ENCODE measurements at places on chromosomes 12 and 14. TPM values are rescaled to one million over a fixed set of nuclear protein-coding genes. Genes with fewer than 3 reads are reported as not detected.

KRT86 gene
- total RNA-seq, result under 0.01 TPM

TAS2R8 gene
- total RNA-seq, result 0.43 TPM

IL23A gene
- total RNA-seq, result not detected

MBIP gene
- total RNA-seq, result 13.9 TPM

KCNMB4 gene
- 4.2 TPM for total RNA-seq

ACVRL1 gene
- total RNA-seq, result 18.0 TPM

ARHGAP9 gene
- under 0.01 TPM for total RNA-seq

SLC7A7 gene
- 3.9 TPM for total RNA-seq

FIGNL2 gene
- total RNA-seq, result 0.32 TPM

OVCH1 gene
- total RNA-seq, result under 0.01 TPM

GCH1 gene
- 9.1 TPM for total RNA-seq

TRIM9 gene
- total RNA-seq, result 0.64 TPM

RPL6 gene
- 921 TPM for total RNA-seq

TEX52 gene
- not detected for total RNA-seq

DBX2 gene
- not detected for total RNA-seq

MYH7 gene
- not detected for total RNA-seq

WNT5B gene
- total RNA-seq, result 98.2 TPM

KIAA0586 gene
- 30.2 TPM for total RNA-seq

KCNC2 gene
- 0.43 TPM for total RNA-seq

UBC gene
- total RNA-seq, result 1,741 TPM

GARIN6 gene
- total RNA-seq, result not detected

RHEBL1 gene
- 0.64 TPM for total RNA-seq

PIK3C2G gene
- total RNA-seq, result not detected

CLEC2A gene
- not detected for total RNA-seq

ZNF84 gene
- 23.2 TPM for total RNA-seq

SSPN gene
- 11.6 TPM for total RNA-seq

KRT83 gene
- total RNA-seq, result not detected

IKZF4 gene
- 3.5 TPM for total RNA-seq

RERG gene
- total RNA-seq, result 0.64 TPM

DHRS7 gene
- total RNA-seq, result 70.9 TPM

DEPDC4 gene
- 1.7 TPM for total RNA-seq

MAP1LC3B2 gene
- 0.43 TPM for total RNA-seq

ANO4 gene
- 13.8 TPM for total RNA-seq

RFX4 gene
- not detected for total RNA-seq

ARHGDIB gene
- total RNA-seq, result 30.6 TPM

EIF2S3B gene
- total RNA-seq, result 9.5 TPM

Data from fibroblast of villous mesenchyme (primary cell).